ENCODE measurements at places on chromosomes 4 and X.

DNA sequence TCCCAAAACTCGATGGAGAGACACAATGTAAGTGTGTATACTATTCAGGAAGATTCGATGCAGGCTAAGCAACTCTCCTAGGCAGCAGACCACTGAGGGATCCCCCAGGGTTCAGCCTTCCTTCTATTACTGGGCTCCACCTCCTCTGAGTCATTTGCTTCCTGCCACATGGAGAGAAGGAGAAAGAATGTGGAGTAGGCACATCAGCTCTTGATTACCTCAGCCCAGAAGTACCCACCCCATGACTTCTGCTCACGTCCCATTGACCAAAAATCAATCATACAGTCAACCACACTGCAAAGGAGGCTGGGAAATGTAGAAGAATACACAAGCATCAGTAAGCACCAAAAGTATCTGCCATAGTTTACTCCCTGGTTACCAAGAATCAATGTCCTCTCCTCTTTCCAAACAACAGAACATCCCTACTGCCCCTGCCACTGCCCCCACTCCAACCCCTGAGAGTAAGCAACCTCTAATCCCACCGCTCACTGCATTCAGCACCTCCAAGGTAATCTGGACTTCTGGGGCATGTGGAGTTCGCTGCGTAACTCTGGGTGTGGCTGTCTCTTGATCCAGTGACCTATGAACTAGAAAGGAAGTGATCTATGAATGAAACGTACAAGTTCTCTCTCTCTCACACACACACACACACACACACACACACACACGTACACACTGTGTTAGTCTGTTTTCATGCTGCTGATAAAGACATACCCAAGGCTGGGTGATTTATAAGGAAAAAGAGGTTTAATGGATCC lies 91.2 kb upstream of the C1QTNF7 start:
- no peak for DNase-seq
- no peaks in the 10 kb centered on the region for H3K36me3 ChIP-seq
- no peaks in the 10 kb centered on the region for H3K27me3 ChIP-seq
- H3K4me3 ChIP-seq, result no peak overlapping the region
- H3K4me1 ChIP-seq, result no peaks in the 10 kb centered on the region
- H3K27ac ChIP-seq, result no peak overlapping the region

DNA sequence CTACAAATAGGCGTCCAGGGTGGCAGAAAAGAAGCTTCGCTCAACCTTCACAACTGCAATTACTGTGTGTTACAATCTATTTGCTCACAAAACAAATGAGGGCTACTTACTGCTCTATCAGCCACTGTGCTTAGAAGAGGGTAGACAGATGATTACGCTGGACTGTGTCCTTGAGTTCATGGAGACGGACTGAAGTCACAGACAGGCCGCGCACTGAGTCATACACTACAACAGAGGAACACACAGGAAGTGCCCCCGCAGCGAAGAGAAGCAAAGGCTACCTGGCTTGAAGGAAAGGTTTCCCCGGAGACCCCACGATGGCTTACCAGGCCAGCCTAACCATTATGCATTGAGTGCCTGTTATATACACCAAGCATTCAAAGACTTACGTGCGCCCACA lies 25.6 kb downstream of the FAT1 start:
- H3K27me3 ChIP-seq, result no peaks in the 10 kb centered on the region
- H3K4me1 ChIP-seq, result peaks cover 7% of the 10 kb centered on the region
- H3K4me3 ChIP-seq, result no peak overlapping the region
- H3K36me3 ChIP-seq, result no peaks in the 10 kb centered on the region

- DNase-seq, result no peak
- no peaks in the 10 kb centered on the region for H3K27me3 ChIP-seq
- H3K36me3 ChIP-seq, result no peaks in the 10 kb centered on the region
- no peaks in the 10 kb centered on the region for H3K4me1 ChIP-seq
Measured at GRCh38 chrX:149510386-149510785, 5.3 kb upstream of the IDS start.

DNA sequence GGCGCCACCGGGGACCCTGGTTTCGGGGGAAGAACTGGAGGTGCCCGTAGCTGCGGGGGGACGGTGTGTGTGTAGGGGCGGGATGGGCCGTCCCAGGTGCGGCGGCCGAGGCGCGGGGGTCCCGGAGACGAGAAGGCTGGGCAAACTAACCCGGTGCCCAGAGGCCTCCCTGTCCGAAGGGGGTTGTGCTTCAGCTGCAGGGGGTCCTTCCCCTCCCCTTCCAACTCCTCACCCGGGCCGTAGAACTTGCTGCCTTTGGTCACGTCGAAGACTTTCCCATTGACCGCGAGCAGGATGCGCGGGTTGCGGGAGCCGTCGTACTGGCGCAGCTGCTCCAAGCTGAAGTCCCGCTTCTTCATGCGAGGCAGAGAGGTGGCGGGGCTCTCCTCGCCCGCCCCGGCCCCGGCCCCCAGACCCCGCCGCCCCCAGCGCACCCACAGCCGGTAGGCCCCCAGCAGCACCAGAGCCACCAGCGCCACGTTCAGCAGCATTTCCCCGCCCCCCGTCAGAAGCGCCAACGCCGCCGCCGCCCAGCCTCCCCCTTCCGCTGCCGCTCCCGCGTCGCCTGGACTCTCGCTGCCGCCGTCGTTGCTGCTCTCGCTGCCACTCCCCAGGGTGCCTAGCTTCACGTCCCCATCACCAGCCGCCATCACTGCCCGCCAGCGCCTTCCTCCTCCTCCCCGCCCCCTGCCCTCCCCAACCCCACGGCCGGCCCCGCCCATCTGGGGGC lies at the start of gene PGRMC2:
TSS of gene PGRMC2 (minus strand) at position 673 of the 730 bp plus-strand sequence. CDS start at position 650, 23 bp downstream.
- peak; percentile 45 for DNase-seq
- H3K4me1 ChIP-seq, result no peaks in the 10 kb centered on the region
- H3K27me3 ChIP-seq, result no peaks in the 10 kb centered on the region
- H3K4me3 ChIP-seq, result peak within 1 kb of the TSS; percentile 79
- H3K36me3 ChIP-seq, result no peaks in the 10 kb centered on the region

GRCh38 chrX:118521435-118521834 lies 25.8 kb downstream of the DOCK11 start:
- no peak for DNase-seq
- no peaks in the 10 kb centered on the region for H3K36me3 ChIP-seq
- no peaks in the 10 kb centered on the region for H3K27me3 ChIP-seq
- H3K27ac ChIP-seq, result peak overlapping the region; percentile 57

- no peak overlapping the region for H3K27ac ChIP-seq
- no peak overlapping the region for H3K4me3 ChIP-seq
- DNase-seq, result no peak
- H3K27me3 ChIP-seq, result no peaks in the 10 kb centered on the region
Measured at GRCh38 chr4:78720994-78721677, 55.0 kb upstream of the BMP2K start.

DNA sequence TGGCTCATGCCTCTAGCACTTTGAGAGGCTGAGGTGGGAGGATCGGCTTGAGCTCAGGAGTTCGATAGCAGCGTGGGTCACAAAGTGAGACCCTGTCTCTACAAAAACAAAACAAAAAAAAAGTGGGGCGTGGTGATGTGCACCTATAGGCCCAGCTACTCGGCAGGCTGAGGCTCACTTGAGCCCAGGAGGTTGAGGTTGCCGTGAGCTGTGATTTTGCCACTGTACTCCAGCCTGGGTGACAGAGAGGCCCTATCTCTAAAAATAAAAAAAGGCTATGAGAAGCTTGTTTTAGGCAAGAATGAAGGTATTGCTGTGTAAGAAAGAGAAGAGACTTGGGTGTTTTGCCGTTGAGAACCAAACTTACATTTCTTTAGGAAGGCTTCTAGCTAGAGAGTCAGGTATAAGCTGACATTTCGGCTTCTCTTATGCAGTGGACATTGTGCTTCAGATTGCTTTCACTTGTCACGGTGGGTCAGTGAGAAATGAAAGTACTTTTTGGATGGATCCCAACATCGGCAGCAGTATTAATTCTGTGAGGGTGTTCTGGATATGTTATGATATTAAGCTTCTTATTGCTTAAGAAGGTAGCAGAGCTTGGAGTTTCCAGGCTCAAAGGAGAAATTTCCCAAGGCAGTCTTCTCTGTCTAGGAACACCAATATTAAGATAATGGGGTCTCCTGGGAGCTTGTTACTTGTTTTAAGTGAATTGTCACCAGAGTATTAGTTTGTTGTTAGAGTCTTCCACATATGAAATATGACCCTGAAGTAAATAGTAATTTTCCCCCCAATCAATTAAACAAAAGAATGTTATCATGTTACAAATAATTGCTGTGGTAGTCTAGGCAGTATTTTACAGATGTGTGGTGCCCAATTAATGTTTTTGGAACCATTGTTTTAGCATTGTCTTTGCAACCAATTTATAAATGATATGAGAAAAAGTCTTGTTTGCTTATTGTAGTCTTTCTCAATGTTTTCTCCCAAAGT lies 17.6 kb downstream of the TMEM131L start:
- DNase-seq, result no peak
- H3K27me3 ChIP-seq, result no peaks in the 10 kb centered on the region
- H3K27ac ChIP-seq, result peak overlapping the region; percentile 62
- no peak overlapping the region for H3K4me3 ChIP-seq

DNA sequence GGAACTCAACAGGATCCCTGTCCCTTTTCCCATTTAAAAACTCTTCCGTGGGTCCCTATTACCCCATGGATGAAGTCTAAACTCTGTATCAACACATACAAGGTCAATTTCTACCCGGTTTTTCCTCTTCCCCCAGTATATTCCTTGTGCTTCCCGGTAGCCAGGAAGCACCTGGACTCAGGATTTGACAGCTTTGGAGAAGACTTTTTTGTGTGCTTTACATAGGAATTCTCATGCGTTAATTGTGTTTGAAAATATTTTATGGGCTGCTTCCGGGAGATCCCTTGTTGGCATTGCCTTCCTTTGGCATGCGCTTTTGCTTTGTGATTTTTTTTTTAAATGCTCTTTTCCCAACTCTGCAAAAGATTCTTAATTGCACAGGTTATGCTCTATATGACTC lies 7.2 kb downstream of the SMS start:
- H3K36me3 ChIP-seq, result no peaks in the 10 kb centered on the region
- no peaks in the 10 kb centered on the region for H3K4me1 ChIP-seq
- peak overlapping the region; percentile 23 for H3K27ac ChIP-seq
- H3K27me3 ChIP-seq, result no peaks in the 10 kb centered on the region
- DNase-seq, result no peak
- no peak overlapping the region for H3K4me3 ChIP-seq

- DNase-seq, result no peak
- H3K4me1 ChIP-seq, result no peaks in the 10 kb centered on the region
- H3K4me3 ChIP-seq, result no peak overlapping the region
- no peaks in the 10 kb centered on the region for H3K36me3 ChIP-seq
- no peak overlapping the region for H3K27ac ChIP-seq
Measured at GRCh38 chrX:140817943-140818342, 108.4 kb downstream of the LINC00632 start.

DNA sequence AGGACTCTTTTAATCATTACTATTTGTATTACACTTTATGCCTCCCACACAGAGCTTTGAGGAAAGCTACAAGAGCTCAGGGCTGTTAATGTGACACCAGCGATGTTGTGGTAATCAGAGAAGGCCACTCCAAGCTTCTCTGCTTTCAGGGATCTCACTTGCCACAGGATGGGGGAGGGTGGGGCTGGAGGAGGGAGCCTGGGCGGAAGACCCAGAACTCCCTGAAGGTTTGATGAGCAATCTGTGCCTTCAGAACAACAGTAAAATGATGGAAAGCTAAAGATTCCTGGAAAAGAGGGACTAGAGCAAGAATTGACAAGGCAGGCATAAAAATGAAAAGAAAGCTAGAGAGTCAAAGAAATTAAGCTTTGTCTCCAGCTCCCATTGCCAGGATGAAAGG lies 75.6 kb downstream of the MAML3 start:
- no peak overlapping the region for H3K4me3 ChIP-seq
- no peak overlapping the region for H3K27ac ChIP-seq
- no peaks in the 10 kb centered on the region for H3K27me3 ChIP-seq

- H3K4me1 ChIP-seq, result no peaks in the 10 kb centered on the region
- H3K36me3 ChIP-seq, result peaks cover 31% of the 10 kb centered on the region
- H3K27me3 ChIP-seq, result no peaks in the 10 kb centered on the region
- DNase-seq, result no peak
- no peak overlapping the region for H3K27ac ChIP-seq
Measured at GRCh38 chr4:36174570-36174969, 69.7 kb downstream of the ARAP2 start.

GRCh38 chr4:46392421-46392820 lies 2.5 kb upstream of the GABRA2 start:
- H3K27me3 ChIP-seq, result no peaks in the 10 kb centered on the region
- H3K27ac ChIP-seq, result no peak overlapping the region
- no peak overlapping the region for H3K4me3 ChIP-seq
- H3K36me3 ChIP-seq, result no peaks in the 10 kb centered on the region
- no peak for DNase-seq

DNA sequence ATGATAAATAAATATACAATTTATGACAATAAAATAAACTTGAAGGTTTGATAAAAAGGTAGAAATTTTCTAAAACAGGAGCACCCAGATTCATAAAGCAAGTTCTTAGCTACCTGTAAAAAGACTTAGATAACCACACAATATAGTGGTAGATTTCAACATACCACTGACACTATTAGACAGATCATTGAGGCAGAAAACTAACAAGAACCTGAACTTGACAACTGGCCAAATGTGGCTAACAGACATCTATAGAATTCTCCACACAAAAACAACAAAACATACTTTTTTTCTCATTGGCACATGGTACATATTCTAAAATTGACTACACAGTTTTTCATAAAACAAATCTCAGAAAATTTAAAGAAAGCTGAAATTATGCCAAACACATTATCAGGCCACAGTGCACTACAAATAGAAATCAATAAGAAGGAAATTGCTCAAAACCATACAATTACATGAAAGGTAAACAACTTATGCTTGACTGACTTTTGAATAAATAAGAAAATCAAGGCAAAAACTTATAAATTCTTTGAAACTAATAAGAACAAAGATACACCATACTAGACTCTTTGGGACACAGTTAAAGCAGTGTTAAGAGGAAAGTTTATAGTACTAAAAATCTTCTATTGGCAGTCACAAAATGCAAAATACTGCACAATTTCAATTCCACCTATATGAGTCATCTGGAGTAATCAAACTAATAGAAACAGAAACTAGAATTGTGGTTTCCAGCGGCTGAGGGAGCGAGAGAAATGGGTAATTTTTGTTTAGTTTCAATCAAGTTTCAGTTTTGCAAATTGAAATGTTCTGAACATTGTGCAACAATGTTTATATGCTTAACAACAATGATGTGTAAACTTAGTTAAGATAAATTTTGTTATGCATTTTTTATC lies 925.6 kb downstream of the SH3BGRL start:
- H3K36me3 ChIP-seq, result no peaks in the 10 kb centered on the region
- no peak for DNase-seq
- no peaks in the 10 kb centered on the region for H3K27me3 ChIP-seq
- H3K4me1 ChIP-seq, result no peaks in the 10 kb centered on the region

GRCh38 chr4:165844161-165844560 lies 28.9 kb upstream of the TLL1 start:
- no peaks in the 10 kb centered on the region for H3K36me3 ChIP-seq
- H3K4me1 ChIP-seq, result no peaks in the 10 kb centered on the region
- DNase-seq, result no peak
- H3K27me3 ChIP-seq, result no peaks in the 10 kb centered on the region
- H3K4me3 ChIP-seq, result no peak overlapping the region
- H3K27ac ChIP-seq, result no peak overlapping the region

GRCh38 chrX:139890991-139891700 lies 41.7 kb downstream of the ATP11C start:
- H3K27me3 ChIP-seq, result no peaks in the 10 kb centered on the region
- no peaks in the 10 kb centered on the region for H3K36me3 ChIP-seq
- peaks cover 4% of the 10 kb centered on the region for H3K4me1 ChIP-seq
- H3K27ac ChIP-seq, result no peak overlapping the region
- DNase-seq, result no peak
